ENCODE measurements at places on chromosomes 13 and 19.

GRCh38 chr19:39390451-39390750 is 505 bp downstream of the PAF1 start:
- no peak for DNase-seq

DNA sequence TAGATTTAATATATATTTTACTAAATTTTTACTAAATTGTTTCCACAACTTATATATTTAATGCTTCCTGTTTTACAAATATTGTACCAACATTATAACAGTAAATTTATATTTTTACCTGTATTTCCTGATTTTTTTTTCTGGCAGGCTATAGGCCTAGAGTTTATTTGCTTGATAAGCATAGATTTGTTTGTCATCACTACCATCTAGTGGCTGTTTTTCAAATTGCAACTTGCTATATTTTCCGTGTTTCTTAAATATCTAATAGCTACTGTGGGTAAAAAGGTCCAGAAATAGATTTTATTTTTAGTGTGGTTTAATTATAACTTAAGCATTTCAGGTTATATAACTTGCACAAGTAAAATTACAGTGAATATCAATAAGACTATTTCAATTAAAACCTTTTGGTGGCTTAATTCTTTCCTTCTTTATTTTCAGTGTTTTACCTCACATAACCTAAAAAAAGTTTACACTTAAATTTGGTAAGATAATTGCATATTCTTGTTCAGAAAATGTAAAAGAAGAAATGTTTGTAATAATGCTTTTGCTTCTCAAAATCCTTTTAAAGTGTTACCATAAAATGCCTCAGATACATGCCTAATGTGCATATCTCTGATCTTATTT is 60.6 kb downstream of the NDFIP2 start:
- peak; percentile 44 for DNase-seq

DNA sequence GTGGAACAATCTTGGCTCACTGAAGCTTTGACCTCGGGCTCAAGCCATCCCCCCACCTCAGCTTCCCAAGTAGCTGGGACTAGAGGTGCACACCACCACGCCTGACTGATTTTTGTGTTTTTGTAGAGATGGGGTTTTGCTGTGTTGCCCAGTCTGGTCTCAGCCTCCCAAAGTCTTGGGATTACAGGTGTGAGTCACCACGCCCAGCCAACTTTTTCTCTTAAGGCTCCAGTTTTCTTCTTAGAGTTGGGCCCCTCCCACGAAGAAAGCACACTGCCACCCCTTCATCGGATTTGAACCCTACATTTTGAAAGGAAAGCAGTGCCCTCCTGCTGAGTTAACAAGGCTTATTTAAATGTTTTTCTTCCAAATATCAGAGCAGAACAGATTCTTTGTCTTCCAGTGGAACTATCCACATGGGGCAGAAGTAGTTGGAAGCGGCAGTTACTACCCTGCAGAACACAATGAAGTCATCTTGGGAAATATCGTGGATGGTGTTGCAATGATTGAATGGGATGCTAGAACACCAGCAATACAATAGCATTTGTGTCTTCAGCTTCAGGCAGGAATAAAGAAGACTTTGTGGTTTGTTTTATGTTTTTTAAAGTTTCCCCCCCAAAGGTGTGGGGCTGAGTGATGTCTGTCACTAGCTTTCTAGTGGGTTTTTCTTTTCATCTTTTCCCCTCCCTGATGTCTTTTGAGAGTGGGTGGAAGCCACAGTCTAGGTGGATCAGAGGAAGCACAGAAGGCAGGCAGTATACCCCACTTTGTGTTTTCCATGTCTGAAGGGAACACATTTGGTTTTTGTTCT is 8.9 kb downstream of the ACTN4 start:
- DNase-seq: no peak

- no peak for DNase-seq
Observed at GRCh38 chr19:32798201-32798600, 71.4 kb downstream of the SLC7A9 start.

DNA sequence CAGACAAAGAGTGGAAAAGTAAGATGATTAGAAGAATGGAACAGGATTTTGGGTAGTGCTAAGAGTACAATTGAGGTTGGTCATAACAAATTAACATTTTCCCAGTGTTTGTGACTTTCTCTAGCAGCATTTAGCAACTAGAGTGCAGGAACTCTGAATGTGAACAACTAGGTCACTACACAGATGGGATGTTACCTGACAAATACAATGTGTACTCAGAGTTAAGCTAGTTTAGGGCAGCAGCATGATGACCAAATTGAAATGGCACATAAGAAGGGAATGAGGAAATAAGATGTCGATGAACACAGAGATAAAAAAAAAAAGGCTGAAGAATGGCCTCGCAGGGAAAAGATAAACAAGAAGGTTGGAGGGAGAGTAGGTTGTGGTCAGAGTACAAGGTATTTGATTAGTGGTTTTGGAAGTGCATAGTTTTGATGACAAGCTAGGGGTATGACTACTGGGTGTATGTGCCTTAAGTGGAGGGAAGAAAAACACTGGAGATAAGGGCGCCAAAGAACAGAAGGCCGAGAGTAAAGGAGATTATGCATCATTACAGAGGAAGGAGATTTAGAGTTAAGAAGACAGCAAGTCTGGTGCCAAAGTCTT is 381.1 kb downstream of the FGF14 start:
- no peak for DNase-seq

GRCh38 chr13:43397111-43397510 is 373.7 kb downstream of the DNAJC15 start:
- no peak for DNase-seq

DNA sequence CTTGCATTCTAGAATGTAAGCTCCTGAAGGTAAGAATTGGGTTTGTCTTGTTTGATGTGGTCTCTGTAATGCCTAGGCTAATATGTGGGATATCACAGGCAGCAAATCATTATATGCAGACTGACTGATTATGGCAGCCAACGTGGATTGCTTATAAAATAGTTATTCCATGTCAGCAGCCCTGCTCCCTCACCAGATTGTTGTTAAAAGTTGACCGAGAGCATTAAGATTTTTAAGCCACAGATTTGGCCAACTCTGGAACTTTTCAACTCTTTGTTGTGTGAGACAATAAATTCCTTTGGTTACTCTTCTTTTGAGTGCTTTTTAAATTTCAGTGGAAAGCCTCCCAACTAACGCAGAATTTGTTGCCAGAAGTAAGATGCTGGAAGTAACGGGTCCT is 92.6 kb upstream of the FAM216B start:
- no peak for DNase-seq

DNA sequence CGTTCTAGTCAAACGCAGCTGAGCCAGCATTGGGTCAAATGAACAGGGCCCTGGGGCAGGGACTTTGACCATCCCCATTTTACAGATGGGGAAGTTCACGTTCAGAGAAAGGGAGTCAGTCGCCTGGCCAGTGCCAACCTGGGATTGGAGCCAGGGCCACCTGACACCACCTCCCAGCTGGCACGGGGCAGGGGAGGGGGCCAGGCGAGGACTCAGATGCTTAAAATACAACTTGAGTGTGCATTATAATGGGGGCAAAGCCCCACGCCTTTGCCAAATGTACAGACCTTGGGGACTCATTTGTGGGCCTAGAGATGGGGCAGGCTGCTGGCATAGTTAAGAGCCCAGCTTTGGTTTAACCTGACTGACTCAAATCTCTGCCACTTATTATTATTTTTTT is 14.6 kb downstream of the PRR12 start:
- DNase-seq: no peak

DNA sequence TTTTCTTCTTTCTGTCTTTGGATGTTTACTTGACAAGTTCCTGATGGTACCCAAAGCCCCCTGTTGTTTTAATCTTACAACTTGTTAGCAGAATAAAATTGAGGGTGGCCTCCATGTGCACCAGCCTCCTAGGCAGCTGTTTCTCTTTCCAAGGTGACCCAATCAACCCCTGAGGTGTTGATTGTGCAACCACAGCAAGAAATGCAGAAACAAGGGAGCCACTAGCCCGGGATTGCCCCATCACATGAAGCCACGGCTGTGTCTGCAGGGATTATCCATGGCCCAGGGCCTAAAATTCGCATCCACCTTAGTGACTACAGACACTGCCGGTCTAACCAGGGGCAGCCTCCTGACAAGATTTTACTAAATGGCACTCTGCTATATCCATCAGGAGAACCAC is 14.4 kb downstream of the CEACAM4 start:
- no peak for DNase-seq

GRCh38 chr13:27997904-27998522 is 9.5 kb upstream of the URAD start:
- peak; percentile 7 for DNase-seq

DNA sequence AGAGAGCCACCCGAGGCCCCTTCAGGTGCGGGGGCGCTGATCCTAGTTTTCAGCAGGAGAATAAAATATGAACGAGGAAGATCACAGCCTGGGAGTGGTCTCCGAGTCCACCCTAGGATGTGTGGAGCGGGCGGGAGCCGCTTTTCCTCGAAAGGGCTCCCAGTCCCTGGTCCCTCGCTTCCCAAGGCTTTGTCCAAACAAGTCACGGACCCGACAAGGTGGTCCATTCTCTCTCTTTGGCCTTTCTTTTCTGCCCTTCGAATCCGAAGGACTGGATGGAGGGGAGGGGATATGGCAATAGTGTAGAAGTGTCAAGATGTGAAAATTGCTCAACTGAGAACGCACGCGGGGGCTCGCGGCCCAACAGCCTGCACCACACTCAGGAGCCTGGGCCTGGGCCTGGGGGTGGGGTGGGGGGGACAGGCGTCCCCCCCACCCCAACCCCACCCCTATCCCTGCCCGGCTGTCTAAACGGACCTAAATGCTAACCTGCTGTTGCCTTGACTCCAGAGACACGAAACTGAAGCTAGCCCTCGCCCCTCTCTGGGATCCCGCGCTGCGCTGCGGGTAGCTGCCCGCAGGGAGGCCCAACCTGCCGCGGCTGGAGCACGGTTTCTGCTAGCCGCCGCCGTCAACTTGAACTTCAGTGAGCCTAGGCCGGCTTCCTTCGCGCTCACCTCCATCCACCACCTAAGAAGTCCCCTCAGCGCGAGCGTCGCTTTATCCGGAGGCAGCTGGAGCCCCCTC is 7.1 kb downstream of the ZIC2 start:
- DNase-seq: no peak

DNA sequence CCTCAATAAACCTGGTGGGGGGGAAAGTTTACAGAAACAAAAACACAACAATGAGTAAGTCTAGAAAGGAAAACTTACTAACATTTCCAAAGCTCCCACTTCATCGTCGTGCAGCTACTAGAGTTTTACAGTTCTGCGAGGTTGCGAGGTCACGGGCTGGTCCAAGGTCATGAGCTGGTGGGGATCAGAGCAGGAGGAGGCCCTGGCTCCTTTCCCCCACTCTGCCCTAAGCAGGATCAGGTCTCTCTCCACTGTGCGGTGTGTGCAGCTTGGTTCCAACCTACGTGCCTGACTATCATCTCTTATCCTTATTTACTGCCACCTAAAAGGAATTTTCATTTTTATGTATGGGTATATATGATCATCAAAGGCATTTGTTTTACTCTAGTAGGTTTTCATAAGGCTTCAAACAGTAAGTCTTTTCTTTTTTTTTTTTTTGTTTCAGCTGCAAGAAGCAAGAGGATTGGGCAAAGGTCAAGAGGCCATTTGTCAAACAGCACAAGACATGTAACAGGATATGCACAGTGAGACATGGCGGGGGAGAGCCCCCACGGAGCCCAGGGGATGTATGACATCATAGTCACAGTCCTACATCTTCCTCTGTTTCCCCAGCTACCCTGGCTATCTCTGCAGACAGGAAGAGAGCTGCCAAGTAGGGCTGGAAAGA is 76.6 kb upstream of the POMP start:
- DNase-seq: no peak

DNA sequence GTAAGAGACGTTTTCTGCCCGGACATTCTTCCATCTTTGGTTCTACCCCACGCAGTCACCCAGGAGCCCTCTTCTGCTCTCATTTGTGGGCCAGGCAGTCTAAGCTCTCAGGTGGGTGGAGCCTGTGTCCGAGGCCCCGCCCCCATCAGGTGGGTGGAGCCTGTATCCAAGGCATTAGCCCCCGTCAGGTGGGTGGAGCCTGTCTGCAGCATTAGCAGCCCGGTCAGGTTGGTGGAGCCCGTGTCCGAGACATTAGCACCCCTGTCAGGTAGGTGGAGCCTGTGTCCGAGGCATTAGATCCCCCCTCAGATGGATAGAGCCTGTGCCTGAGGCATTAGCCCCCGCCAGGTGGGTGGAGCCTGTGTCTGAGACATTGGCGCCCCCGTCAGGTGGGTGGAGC is 45.5 kb upstream of the C13orf46 start:
- DNase-seq: no peak

DNA sequence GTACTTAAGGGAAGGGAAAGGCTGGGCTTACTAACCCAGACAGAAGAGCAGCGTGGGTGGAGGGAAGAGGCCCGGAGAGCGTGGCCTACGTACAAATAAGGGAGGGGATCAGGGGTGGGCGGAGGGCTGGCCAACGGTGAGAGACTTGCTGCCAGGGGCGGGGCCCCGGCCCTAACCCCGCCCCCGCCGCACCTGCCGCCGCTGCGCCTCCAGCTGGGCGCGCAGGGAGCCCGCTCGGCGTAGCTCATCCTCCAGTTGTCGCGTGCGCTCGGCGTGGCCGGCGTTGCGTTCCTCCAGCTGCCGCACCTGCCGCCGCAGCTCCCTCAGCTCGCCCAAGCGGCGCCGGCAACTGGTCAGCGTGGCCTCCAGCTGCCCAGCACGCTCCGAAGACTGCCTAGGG is 5.7 kb downstream of the HOOK2 start:
- DNase-seq: no peak

DNA sequence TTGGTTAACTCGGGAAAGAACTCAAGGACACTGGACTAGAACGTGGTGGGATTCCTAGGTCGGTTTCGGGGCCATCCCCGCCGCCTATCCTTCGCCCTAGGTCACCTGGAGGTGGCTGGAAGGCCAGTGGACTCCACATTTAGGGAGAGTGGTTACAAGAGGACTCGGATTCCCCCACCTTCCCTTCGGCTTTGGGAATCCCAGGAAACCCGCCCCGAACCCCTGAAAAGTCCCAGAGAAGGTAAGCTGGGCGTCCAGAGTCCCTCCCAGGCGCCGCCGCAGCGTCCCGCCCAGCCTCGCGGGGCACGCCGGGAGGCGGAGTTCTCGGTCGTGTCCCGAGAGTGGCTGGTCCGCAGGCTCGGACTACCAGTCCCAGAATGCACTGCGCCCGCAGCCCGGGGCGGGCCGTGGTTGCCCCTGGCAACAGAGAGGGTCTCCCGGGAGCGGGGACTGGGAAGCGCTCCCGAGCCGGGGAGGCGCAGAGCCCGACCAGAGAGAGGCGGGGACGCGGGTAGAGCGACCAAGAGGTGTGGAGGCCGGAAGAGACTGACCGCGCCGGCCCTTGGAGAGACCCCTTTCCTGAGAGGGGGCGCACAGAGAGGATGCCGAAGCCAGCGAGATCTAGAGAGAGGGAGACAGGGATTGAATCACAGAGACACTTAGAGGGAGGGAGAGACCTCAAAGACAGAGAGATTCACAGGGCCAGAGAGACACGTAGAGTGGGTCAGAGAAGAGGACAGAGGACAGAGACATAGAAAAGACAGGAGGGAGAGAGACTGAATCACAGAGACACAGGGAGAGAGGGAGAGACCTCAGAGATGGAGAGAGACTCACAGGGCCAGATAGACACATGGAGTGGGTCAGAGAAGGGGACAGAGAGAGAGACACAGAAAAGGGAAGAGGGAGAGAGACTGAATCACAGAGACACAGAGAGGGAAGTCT is 2.6 kb upstream of the PRKCG start:
- no peak for DNase-seq

GRCh38 chr13:50257646-50258045 is 242.4 kb downstream of the KCNRG start:
- no peak for DNase-seq
